ENCODE measurements at places on chromosomes 6 and 20.
A peak's percentile ranks its signal among the peaks of the same experiment; 100 is the strongest.

- no peak for DNase-seq
Measured at GRCh38 chr20:54984104-54984448, 508.7 kb downstream of the DOK5 start.

DNA sequence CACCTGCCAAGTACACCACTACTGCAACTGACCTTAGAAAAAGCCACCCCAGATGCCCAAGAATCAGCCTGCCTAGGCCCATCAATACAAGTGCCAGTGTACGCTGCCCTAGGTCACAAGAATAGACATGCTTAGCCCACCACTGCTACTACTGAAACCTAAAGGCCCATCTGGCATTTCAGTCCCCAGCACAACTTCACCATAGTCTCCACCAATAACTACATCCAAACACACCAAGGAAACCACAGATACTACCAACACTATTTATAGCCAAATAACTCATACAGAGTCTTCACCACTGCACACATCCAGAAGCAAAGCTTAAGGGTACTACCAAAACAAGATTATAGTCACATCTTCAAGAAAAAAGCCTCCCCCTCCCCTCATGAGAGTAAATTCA is 28.2 kb downstream of the TREML4 start:
- DNase-seq: no peak

GRCh38 chr6:43434001-43434840 is 6.9 kb downstream of the ABCC10 start:
- no peak for DNase-seq

DNA sequence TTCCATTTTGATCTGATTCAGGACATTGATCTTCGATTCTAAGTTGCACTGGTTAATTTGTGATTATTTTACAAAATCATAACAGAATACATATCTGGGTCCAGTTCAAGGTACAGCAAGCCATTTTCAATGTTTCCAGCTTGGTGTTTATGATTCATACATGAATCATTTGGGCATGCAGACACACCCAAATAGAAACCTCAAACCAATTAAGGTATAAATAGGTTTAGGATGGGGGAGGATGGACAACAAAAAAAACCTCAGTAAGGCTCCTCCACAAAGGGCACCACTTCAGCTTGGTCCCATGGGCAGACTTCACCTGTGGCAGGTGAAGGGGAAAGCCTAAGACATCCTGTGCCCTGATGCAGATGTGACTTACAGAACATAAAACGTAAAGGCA is 192.7 kb downstream of the KHDC1L start:
- DNase-seq: no peak

GRCh38 chr20:61919675-61920365 is 145.9 kb downstream of the TAF4 start:
- DNase-seq: no peak

DNA sequence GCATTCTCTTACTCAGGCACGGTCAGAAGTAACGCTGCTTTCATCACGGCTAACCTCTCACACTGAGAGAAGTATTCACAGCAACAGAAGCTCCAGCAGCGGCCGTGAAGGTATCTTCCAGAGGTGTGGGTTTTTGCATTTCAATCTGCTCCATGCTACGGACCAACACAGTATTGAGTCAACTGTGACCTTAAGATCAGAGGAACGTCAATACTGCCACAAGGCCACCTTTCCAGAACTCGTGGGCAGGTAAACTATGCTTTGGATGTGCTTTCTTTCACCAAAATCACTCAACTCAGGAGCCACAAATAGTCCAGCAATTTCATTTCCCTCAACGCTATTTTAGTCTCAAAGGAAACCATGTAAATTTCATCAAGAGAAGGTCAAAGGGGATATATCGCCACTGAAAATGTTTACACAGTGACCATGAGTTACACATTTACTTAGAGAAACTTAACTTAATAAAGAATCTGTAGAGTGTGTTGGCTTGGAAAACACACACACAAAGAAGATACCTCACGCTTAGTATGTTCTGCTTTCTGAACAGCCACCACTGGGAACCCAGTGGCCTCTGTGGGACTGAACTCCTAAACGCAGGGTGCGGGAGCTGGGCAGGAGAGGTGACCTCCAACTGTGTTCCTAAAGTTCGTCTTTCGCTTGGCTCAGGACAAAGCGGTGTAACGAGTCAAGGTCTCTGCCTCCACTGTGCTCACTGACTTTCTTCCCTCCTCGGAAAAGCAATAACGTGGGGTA is 27.9 kb downstream of the TXNDC5 start:
- DNase-seq: no peak

GRCh38 chr6:6883011-6883410 is 224.8 kb upstream of the RREB1 start:
- no peak for DNase-seq

DNA sequence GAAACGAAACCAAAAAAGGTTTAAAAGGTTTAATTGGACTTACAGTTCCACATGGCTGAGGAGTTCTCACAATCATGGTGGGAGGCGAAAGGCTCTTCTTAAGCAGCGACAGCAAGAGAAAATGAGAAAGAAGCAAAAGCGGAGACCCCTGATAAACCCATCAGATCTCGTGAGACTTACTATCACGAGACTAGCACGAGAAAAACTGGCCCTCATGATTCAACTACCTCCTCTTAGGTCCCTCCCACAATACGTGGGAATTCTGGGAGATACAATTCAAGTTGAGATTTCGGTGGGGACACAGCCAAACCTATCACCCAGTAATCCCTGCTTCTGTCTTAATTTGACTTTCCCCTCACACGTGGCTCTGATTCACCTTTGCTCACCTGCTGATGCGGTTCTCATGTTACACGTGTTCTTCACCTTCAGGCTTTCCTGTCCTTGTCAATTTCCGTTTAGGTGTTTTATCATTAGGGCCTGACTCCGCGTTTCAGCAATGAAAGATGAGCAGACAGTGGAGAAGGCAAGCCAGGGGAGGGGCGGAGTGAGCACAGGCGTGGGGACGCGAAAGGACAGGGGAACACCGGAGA is 57.1 kb downstream of the AGPAT4 start:
- DNase-seq: no peak

- no peak for DNase-seq
Measured at GRCh38 chr6:147856687-147857086, 348.2 kb downstream of the SAMD5 start.

GRCh38 chr20:35616465-35617396 is 1.1 kb downstream of the SPAG4 start:
- DNase-seq: peak; percentile 93

- DNase-seq: no peak
Measured at GRCh38 chr6:148323344-148323743, 19.3 kb upstream of the SASH1 start.

GRCh38 chr20:5822569-5822968 is 72.4 kb downstream of the SHLD1 start:
- no peak for DNase-seq

GRCh38 chr6:146289816-146290588 is 253.6 kb upstream of the RAB32 start:
- no peak for DNase-seq

- no peak for DNase-seq
Measured at GRCh38 chr20:57657535-57658446, 37.6 kb upstream of the ZBP1 start.

DNA sequence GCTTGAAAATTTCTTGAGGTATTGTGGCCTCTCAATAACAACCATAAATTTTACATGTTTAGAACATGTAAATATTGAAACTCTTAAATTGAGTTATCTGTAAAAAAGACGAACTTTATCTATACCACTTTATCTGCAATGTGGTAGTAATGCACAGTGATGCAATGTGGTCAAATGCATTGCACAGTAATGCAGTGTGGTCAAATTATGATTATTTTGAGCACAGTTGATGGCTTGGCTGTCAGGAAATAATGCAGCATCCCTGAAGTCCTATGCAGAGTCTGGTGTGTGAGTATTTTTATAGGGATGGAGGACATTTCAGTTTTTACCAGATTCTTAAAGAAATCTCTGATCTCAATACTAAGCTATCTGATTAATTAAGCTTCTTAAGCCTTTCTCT is 5.1 kb downstream of the TTK start:
- no peak for DNase-seq

DNA sequence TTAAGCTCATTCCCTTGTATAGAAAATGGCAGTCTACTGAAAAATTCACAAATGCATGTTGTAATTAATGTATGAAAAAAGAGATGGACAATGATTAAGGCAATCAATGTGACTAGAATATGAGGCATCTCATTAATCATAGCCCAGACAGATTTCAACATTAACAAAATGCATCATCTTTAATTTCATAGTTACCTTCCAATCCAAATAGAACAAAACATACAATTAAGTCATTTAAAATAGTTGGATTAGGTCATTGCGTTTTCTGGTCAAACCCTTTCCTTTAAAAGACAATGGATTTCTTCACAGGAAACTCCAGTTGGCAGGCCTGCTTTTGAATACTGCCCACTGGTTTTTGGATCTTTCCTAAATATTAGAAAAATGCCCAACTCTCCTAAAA is 203.9 kb downstream of the HAO1 start:
- DNase-seq: no peak

GRCh38 chr6:285030-285771 is 7.1 kb upstream of the DUSP22 start:
- no peak for DNase-seq

DNA sequence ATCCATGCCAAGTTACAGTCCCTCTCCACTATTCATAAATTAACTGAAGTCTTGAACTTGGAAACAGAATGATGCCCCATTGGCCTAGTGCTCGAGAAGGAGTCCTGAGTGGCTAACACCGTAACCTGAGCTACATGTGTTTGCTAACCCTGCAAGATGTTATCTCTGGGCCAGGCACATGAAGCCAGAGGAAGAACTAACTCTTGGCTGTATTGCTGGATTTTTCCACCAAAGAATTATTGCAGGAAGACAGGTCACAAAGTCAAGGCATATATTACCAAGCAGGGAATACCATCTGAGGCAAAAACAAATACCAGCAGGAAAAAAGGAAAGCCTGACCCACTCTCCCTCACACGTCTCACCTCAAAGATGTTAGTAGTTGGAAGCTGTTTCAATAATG is 148.9 kb upstream of the PHACTR1 start:
- DNase-seq: no peak
